GM12878 (cell line): ENCODE measurements at places on chromosomes 7 and 10.

DNA sequence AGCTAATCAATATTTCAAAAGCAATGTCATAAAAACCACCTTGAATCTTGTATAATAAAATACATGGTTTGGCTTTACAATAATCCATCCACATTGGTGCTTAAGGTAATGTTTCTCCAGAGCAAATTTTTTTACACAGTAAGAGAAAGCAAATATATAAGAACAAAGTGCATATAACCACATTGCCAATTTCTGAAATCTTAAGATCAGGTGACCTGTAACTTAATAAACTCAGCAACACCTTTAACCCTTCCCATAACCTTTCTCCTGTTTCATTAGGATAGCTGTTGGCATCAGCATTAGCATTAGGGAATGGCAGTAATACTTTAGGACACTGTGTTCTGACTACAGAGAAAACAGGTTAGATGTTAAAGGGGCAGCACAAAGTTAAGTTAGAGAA is 155.9 kb upstream of the SEMA3D start:
- DNase-seq, result no peak

DNA sequence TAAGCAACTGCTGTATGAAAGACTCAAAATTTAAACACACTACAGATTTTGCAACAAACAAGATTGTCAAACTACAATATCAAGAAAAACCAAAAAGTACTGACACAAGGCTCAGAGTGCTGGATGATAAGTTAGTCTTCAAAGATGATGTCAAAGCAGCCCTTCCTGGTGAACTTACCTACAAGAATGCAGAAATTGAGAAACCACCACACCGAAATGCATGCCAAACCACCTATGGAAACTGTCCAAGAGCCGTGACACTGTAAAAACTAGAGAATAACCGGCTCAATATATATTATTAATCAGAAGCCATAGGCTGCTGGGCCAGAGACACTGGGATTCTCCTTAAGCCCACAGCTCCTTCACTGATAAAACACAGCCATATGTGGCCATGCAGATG is 25.3 kb downstream of the DENND11 start:
- no peak for DNase-seq

GRCh38 chr7:151844071-151844824 is 32.7 kb downstream of the PRKAG2 start:
- no peak for DNase-seq

GRCh38 chr10:112584276-112584675 is 137.3 kb downstream of the VTI1A start:
- DNase-seq, result no peak

GRCh38 chr10:131231965-131232541 is 79.5 kb downstream of the TCERG1L start:
- DNase-seq, result no peak

GRCh38 chr7:99024066-99024465 is 119.8 kb downstream of the SMURF1 start:
- DNase-seq, result no peak

- no peak for DNase-seq
Measured at GRCh38 chr7:97200018-97200417, 82.5 kb downstream of the SDHAF3 start.

DNA sequence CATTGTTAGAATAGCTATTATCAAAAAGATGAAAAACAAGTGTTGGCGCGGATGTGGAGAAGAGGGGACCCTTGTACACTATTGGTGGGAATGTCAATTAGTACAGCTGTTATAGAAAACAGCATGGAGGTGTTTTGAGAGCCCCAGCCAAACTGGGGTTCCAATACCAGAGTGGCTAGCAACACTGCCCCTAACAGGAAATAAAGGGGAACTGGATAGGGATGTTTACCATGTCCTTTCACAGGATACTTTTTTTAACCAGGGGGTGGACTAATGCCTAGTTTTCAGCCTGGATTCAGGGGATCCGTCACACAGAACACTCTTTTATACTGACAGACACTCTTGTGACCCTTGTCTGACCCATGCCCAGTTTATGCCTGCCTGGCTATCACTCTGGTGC is 6.9 kb upstream of the GSTK1 start:
- no peak for DNase-seq

DNA sequence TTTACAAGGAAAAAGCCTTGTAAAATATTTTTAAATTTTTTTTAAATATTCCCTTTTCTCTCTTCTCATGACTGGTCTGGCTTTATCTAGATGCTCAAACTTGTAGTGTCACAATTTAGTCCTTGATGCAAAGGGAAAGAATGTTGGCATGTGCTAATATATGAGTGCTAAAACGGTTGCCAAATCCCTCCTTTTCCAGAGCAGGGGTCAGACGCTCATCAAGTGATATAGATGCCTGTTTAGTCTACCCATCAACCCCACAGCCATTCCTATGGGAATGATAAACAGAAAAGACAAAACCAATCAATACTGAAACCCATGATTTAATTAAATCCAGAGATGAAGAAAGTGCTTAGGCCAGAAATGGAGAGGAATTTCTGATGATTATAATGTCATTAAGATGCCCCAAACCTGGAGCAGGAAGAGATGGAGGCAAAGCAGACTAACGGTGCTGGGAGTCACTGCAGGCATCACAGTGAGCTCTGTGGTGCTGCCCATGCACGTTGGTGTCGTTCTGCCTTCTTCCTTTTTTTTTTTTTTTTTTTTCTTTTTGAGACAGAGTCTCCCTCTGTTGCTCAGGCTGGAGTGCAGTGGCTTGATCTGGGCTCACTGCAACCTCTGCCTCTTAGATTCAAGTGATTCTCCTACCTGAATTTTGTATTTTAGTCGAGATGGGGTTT is 210.1 kb upstream of the STK17A start:
- DNase-seq, result no peak

- DNase-seq, result no peak
Measured at GRCh38 chr10:1116051-1116450, 59.9 kb downstream of the WDR37 start.
